ENCODE measurements at places on chromosomes 2 and 18. TPM values are rescaled to one million over a fixed set of nuclear protein-coding genes. Genes with fewer than 3 reads are reported as not detected.
A peak's percentile ranks its signal among the peaks of the same experiment; 100 is the strongest.

DNER gene
- not detected for total RNA-seq

LRRC30 gene
- total RNA-seq = not detected

SAG gene
- not detected for total RNA-seq

SCN2A gene
- total RNA-seq = 1.9 TPM

- DNase-seq = no peak
- H3K36me3 ChIP-seq = no peaks in the 10 kb centered on the region
- H3K4me3 ChIP-seq = no peak overlapping the region
- no peaks in the 10 kb centered on the region for H3K27me3 ChIP-seq
Observed at GRCh38 chr2:119283873-119284331, 60.3 kb downstream of the STEAP3 start.

- H3K4me1 ChIP-seq = peaks cover 28% of the 10 kb centered on the region
- H3K27me3 ChIP-seq = no peaks in the 10 kb centered on the region
- H3K27ac ChIP-seq = no peak overlapping the region
- H3K36me3 ChIP-seq = peaks cover 12% of the 10 kb centered on the region
- no peak for DNase-seq
Observed at GRCh38 chr2:69141061-69141460, 128.1 kb downstream of the ANTXR1 start.

GRCh38 chr2:109614715-109615636, 812 bp downstream of the SOWAHC start:
- H3K36me3 ChIP-seq = no peaks in the 10 kb centered on the region
- H3K27ac ChIP-seq = peak overlapping the region; percentile 67
- peak overlapping the region; percentile 75 for H3K4me3 ChIP-seq
- peaks cover 54% of the 10 kb centered on the region for H3K4me1 ChIP-seq

GRCh38 chr2:15218423-15219086, 342.6 kb downstream of the NBAS start:
- H3K4me3 ChIP-seq = no peak overlapping the region
- H3K27me3 ChIP-seq = no peaks in the 10 kb centered on the region
- peaks cover 5% of the 10 kb centered on the region for H3K4me1 ChIP-seq
- H3K27ac ChIP-seq = no peak overlapping the region
- DNase-seq = no peak
- peaks cover 3% of the 10 kb centered on the region for H3K36me3 ChIP-seq

DNA sequence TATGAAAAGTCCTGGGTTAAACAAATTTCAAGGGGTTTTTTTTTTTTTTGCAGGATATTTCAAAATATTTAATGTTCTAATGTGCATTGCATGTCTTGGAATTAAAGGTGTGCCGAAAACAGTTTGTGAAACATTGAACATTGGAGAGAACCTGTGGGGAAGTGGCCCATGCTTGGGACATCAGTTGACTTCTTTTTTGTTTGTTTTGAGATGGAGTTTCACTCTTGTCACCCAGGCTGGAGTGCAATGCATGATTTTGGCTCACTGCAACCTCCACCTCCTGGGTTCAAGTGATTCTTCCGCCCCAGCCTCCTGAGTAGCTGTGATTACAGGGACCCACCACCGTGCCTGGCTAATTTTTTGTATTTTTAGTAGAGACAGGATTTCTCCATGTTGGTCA, 71.0 kb upstream of the RAPH1 start:
- H3K4me3 ChIP-seq = no peak overlapping the region
- no peaks in the 10 kb centered on the region for H3K36me3 ChIP-seq
- no peak for DNase-seq
- peaks cover 15% of the 10 kb centered on the region for H3K4me1 ChIP-seq
- H3K27ac ChIP-seq = no peak overlapping the region
